Fibroblast of lung (primary cell): ENCODE measurements at places on chromosomes 13 and 19. TPM values are rescaled to one million over a fixed set of nuclear protein-coding genes. Genes with fewer than 3 reads are reported as not detected.
A peak's percentile ranks its signal among the peaks of the same experiment; 100 is the strongest.

MAP1S gene
- 15.9 and 18.3 TPM in 2 replicates for total RNA-seq

DNA sequence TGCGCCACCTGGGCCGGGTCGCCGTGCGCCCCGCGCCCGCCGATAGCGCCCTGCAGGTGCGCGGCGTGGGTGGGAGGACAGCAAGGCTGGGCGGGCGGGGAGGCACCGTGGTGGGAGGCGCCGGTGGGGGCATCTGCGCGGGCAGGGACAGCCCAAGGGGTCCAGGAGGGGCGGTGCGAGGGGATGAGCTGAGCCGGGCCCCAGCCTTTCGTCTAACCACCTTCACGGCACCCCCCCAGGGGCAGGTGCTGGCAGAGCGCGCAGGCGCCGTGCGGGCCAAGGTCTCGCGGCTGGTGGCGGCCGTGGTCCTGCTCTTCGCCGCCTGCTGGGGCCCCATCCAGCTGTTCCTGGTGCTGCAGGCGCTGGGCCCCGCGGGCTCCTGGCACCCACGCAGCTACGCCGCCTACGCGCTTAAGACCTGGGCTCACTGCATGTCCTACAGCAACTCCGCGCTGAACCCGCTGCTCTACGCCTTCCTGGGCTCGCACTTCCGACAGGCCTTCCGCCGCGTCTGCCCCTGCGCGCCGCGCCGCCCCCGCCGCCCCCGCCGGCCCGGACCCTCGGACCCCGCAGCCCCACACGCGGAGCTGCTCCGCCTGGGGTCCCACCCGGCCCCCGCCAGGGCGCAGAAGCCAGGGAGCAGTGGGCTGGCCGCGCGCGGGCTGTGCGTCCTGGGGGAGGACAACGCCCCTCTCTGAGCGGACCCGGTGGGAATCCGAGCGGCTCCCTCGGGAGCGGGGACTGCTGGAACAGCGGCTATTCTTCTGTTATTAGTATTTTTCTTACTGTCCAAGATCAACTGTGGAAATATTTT lies 3.1 kb downstream of the KISS1R start:
- DNase-seq: no peak

GRCh38 chr19:5644037-5644436 lies 21.2 kb downstream of the SAFB start:
- no peak for DNase-seq

- no peak for DNase-seq
Observed at GRCh38 chr13:25541434-25542123, 169.8 kb downstream of the ATP8A2 start.

GRCh38 chr19:1248139-1248785 lies at the start of gene MIDN:
MIDN (plus strand) TSS chr19:1248583; CDS start chr19:1250297, 1,714 bp downstream.
- DNase-seq: peak; percentile 86

DNA sequence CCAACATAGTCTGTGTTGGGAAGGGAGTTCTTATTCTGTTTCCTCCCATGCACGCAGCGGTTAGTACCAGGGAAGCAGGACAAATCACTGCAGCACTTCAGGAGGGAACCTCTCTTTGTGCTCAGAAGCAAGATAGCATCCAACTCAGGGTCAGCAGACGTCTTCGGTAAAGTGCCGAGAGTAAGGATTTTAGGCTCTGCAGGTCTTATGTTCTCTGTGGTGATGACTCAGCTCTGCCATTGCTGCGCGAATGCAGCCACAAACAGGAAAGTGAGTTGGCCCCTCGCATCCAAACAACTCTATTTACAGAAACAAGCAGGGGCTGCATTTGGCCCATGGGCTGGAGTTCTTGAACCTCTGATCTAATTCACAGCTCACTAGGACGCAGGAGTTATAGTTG lies 122.1 kb upstream of the SPATA13 start:
- peak; percentile 35 for DNase-seq

GRCh38 chr13:93589788-93590187 lies 363.2 kb downstream of the GPC6 start:
- DNase-seq: no peak
